ENCODE measurements at places on chromosomes 2 and 18.

- DNase-seq: peak; percentile 44
Observed at GRCh38 chr18:13543144-13543543, 183.2 kb downstream of the FAM210A start.

DNA sequence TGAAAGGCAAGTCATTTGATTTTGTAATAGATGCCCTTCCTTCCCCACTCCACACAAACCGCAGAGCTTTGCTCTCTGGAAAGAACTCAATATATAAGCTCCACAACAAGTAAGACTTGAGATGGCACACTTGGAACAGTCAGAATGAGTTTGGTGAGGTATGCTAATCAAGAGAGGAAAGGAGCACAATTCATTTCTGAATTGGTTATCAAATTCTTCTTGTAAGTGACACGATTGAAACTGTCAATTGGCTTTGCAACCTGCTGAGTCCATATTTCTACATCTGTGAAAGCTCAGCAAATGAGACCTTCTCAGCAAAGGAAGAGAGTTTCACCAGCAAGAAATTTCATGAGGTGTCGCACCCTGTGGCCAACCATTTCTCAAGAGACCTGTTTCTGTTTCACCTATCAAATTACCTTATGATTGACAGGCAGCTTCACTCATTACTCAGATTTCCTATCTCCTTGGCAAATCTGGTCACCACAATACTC lies 19.1 kb downstream of the CTLA4 start:
- DNase-seq: no peak

DNA sequence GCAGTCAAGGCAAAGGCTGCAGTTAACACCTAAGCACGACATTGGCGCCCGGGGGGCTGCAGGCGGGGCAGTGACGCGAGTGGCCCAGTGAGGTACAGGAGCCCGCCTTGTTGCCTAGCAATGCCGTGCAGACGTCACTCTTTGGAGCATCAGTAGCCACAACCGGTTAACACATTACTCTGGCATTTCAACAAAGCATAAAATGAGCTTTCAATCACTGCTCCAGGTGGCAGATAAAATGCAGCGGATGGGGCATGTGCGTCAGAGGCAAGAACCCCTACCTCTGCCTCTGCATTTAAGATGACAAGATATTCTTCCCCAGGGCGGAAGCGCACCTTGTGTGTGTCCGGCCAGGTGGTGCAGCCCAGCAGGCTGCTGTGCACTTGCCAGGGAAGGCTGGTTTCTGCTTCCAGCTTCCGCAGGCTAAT lies 139.4 kb downstream of the MTCL1 start:
- DNase-seq: no peak

DNA sequence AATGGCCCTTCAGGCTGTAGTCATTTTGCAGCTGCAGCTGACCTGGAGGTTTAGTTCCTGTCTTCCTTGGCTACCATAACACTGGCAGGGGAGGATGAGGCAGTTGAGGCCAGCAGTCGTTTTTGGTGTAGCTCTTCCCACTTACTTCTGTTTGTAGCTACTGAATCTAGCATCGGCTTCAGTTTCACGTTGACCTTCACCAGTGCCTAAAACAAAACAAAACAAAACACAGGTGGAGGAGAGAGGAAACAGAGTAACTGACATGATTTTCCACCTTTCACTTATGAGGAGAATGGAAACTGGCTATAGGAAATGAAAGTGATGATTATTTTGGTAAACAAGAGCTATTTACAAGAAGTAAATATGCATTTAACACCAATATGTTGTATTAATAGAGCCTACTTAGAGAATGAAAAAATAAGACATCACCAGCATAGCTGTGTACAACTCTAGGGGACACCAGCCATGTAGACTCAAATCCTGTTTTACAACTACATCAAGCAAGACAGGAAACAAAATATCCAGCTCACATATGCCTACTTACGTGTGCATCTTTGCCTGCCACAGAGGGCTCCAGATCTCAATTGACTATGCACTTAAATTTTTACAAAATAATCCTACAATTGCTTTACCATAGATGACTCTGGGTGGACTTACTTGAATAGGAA lies 236.9 kb downstream of the AGPS start:
- no peak for DNase-seq

DNA sequence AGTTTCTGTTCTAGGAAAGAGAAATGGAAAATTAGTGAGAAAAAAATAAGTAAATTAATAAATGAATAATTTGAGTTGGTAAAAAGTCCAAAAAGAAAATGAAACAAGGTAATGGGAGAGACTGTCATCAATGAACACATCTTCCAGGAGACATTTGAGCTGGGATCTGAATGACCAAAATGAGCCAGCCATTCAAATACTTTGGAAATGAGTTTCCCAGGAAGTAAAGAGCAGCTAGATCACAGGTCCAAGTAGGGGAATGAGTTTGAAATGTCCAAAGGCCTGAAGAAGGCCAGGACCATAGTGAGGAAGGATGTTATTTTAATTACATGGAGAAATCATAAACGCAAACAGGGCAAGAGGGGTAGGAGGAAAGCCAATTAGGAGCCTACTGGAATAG lies 6.6 kb upstream of the DNAH7 start:
- DNase-seq: no peak

- DNase-seq: no peak
Observed at GRCh38 chr2:240232264-240232915, 91.9 kb upstream of the OTOS start.

- no peak for DNase-seq
Observed at GRCh38 chr2:23375448-23375847, 9.5 kb upstream of the KLHL29 start.

GRCh38 chr18:5704847-5705246 lies 161.1 kb upstream of the EPB41L3 start:
- no peak for DNase-seq

DNA sequence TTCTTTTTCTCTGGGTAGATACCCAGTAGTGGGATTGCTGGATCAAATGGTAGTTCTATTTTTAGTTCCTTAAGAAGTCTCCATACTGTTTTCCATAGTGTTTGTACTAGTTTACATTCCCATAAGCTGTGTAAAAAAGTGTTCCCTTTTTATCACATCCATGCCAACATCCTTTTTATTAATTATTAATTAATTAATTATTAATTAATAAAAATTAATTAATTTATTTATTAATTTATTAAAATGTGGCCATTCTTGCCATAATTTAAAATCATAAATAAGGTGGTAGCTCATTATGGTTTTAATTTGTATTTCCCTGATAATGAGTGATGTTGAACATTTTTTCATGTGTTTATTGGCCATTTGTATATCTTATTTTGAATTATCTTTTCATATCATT lies 234.3 kb upstream of the FBXO11 start:
- no peak for DNase-seq

DNA sequence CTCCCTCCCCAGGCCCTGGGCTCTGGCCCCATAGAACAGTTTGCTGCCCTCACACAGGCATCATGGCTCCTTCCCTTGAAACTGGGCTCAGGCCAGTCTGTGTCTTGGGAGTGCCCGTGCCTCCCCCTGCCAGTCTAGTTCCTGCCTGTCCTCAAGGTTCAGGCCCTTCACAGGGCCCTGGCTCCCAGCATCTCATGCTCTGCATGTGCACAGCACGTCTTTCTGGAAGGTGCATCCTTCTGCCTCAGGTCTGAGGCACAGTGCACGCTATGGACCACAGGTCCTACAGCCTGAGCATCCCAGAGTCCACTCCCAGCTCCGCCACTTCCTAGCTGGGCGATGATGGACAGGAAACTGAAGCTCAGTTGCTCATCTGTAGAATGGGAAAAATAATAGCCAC lies 35.6 kb upstream of the FOSL2 start:
- DNase-seq: no peak

GRCh38 chr2:55914786-55915185 lies 8.8 kb downstream of the EFEMP1 start:
- DNase-seq: no peak

GRCh38 chr2:85659324-85659981 lies 8.5 kb downstream of the SFTPB start:
- no peak for DNase-seq

GRCh38 chr2:38444247-38444646 lies 67.2 kb upstream of the ATL2 start:
- no peak for DNase-seq

- DNase-seq: no peak
Observed at GRCh38 chr2:187429989-187430388, 18.1 kb downstream of the CALCRL start.

- DNase-seq: no peak
Observed at GRCh38 chr2:71559080-71559827, 105.9 kb downstream of the DYSF start.

DNA sequence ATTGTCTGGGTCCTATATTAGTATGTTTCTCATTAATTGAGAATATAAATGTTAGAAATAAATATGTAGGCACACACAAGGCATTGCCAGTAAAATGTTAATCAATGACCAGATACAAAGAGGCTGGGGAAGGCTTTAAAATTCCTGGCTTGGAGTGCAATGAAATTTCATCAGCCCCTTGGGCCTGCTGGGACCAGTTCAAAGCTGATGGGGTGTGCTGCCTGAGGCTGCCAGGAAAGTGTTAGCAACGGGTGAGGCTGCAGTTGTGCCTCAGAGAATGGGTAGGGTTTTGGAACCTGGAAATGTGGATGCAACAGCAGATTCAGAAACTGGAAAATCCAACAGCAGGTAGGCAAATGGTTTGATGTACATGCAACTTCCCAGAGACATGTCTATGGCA lies 68.9 kb downstream of the DIPK1C start:
- DNase-seq: no peak

DNA sequence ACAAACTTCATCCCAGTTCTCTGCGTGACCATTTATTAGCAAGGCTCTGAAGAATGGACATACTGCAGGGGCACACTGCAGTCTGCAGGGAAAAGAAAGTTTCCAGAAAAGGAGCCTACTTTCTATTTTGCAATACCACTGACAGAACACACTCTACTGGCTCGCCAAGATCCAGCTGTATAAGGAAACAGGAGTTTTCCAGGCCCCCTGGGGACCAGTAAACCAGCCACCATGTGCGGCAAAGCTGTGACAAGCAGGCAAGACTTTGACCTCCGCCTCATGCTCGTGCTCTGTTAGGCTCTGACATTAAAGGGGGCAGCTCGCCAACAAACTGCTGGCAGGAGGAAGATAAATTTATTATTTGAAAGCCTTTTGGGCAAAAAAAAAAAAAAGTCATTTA lies 67.3 kb downstream of the CCBE1 start:
- no peak for DNase-seq

- DNase-seq: no peak
Observed at GRCh38 chr2:44443517-44443916, 81.8 kb downstream of the CAMKMT start.

GRCh38 chr2:146438246-146438645 lies 1406.6 kb upstream of the ACVR2A start:
- no peak for DNase-seq

DNA sequence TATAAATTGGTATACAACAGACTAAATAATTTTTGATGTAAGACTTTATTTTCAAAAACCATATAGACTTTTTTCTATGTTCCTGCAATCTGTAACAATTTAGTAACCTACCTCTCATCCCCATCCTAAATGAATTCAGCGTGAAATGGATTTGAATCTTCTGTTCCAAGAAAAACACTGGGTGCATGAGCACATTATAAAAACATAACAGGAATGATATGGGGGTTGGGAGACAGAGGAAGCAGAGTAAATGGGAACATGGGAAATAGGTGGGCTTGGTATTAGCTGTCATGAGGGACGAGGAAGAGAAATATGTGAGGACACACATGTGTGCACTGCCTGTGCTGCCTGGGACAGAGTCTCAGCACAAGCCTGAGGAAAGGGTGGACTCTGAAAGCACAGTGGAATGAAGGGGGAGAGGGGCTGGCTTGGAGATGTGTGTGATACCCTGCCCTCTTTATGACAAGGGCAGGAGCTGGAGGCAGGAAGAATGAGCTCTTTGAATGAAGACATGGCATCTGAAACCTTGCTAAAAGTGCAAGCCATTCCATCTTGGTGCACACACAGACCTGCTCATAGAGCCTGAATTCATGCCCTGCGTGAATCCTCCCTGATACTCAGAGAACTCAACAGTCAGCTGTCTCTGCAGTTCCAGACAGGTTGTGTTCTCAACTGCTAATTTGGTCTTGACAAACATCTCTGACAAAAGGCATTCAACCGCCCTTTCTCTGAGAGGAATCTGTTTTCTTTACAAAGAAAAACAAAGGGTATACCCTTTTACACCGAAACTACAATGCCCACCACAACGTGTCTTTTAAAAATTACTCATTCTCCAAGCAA lies 66.6 kb downstream of the EPB41L3 start:
- DNase-seq: no peak

GRCh38 chr2:96631804-96632435 lies 6.2 kb downstream of the KANSL3 start:
- DNase-seq: no peak

- no peak for DNase-seq
Observed at GRCh38 chr2:218992703-218993344, 398 bp downstream of the CRYBA2 start.

- peak; percentile 72 for DNase-seq
Observed at GRCh38 chr2:72149556-72150156, 2.0 kb upstream of the CYP26B1 start.

- DNase-seq: no peak
Observed at GRCh38 chr18:63970809-63971205, 926 bp downstream of the SERPINB8 start.

DNA sequence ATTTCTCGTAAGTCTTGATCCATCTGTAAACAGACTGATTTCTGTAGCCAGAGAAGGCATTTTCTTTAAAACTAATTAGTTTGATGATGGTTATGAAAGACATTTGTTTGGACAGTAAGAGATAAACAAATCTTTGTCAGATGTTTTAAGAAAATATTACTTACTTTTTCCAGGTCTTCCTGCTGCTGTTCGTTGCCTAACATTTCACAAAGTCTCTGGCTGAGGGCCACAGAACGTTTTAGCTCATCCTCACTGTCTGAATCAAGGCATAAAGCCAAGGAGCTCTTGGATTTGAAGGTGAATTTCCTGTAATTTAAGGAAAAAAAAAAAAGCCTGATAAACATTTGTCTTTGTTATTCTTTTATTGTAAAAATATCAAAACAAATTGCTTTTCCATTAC lies 57.8 kb downstream of the VIL1 start:
- DNase-seq: no peak

GRCh38 chr2:54455131-54455562 lies 980 bp upstream of the SPTBN1 start:
- no peak for DNase-seq

- DNase-seq: no peak
Observed at GRCh38 chr2:43754180-43754579, 19.7 kb upstream of the DYNC2LI1 start.

- DNase-seq: no peak
Observed at GRCh38 chr2:234571620-234572407, 74.9 kb upstream of the ARL4C start.

- no peak for DNase-seq
Observed at GRCh38 chr2:240413813-240414429, 21.5 kb upstream of the GPC1 start.

- DNase-seq: peak; percentile 69
Observed at GRCh38 chr2:217794133-217794986, 208.4 kb downstream of the TNS1 start.
